ENCODE measurements at places on chromosomes 16 and 17. TPM values are rescaled to one million over a fixed set of nuclear protein-coding genes. Genes with fewer than 3 reads are reported as not detected.

DNA sequence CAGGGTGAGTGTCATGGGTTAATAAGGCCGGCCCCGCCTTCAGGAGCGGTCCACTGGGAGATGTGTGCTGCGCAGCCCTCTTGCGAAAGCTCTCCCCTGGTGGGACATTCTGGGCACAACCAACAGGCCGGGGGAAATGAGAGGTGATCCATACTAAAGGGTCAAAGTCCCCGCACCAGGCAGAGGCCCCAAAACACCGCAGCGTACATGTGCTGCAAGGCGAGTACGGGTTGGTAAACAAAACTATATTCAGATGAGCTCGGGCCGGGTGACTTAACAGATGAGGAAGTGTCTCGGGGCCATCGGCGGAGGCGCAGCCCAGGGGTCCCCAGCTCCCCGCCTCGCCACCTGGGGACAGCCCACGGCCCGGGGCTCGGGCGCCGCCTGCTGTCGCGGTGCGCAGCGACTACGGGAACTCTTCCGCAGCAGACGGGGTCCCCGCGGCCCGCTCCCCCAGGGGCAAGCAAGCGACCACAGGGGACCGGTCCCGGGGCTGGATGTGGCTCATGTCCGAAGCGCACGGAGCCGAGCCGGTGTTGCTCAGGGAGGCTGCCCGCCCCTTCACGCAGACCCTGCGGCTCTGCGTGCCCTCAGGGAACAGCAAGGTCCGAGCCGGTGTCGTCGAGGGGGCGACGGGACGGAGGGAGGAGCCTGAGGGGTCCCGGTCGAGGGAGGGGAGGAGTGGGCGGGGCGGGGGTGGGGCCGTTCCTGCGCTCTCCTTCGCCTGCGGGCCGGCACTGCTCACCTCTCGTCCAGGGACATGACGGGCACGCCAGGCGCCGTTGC lies at the start of gene RAB37:
TSS of gene RAB37 (plus strand) at position 744 of the 786 bp plus-strand sequence. CDS start at position 761, 17 bp downstream.
- H3K27me3 ChIP-seq: no peaks in the 10 kb centered on the region
- H3K27ac ChIP-seq: peak within 1 kb of the TSS; percentile 86
- no peaks in the 10 kb centered on the region for H3K36me3 ChIP-seq
- peak; percentile 53 for DNase-seq

Gene CDH5
- not detected for total RNA-seq

DNA sequence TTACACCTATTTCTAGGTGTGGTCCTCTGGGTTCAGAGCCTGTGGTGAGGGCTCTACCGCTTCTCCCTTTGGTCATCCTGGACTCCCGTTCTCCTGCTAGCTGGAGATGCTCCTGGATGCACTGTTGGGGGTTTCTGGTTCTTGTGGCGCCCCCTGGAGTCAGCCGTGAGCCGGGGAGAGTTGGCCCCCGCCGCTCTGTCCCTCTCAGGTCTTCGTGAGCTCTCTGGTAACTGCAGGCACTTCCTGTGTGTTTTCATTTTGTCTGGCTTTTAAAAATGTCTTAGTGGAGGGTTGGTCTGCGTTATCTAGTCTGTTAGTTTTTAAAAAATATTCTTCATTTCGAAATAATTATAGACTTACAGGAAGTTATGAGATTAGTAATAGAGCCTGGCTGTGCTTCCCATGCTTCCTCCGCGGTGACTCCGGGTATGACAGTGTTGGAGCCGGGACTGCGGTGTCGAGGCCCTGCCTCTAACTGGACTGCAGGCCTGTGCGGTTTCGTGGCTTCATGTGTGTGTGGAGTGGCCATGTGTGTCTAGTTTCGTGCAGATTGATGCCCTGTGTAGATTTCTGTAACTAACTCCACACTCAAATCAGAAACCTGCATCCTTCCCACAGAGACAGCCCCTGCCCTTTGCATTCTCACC lies 78.0 kb upstream of the ZNF750 start:
- no peak overlapping the region for H3K4me3 ChIP-seq
- no peaks in the 10 kb centered on the region for H3K4me1 ChIP-seq
- no peaks in the 10 kb centered on the region for H3K27me3 ChIP-seq

DNA sequence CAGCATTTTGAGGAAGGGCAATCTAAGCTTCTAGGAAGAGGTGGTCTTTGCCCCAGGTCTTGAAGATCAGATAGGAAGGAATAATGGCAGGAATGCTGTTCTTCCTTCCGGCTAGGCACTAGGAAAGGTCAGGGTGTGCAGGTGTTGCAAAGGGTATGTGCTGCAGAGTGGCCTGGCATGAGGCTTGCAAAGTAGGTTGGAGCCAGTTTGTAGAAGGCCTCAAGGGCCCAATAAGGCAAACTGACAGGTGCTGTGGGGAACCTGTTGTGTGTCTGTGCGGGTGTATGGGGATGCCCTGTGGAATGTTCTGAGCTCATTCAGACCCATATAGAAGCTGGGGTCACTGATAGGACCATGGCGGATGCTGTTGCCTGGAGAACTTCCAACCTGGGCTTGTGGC lies 12.7 kb downstream of the MSI2 start:
- H3K4me3 ChIP-seq: no peak overlapping the region
- H3K4me1 ChIP-seq: peaks cover 24% of the 10 kb centered on the region
- no peak overlapping the region for H3K27ac ChIP-seq
- no peak for DNase-seq
- no peaks in the 10 kb centered on the region for H3K27me3 ChIP-seq

Gene GPR179
- total RNA-seq: 0.10 TPM

- peak; percentile 69 for DNase-seq
- H3K27ac ChIP-seq: no peak overlapping the region
- H3K27me3 ChIP-seq: peaks cover 38% of the 10 kb centered on the region
Observed at GRCh38 chr17:15957206-15957605, 12.3 kb downstream of the ADORA2B start.
